Peyer's patch (tissue), 4 donors: ENCODE measurements at places on chromosomes 5 and 9. TPM values are rescaled to one million over a fixed set of nuclear protein-coding genes. Genes with fewer than 3 reads are reported as not detected.

Gene ADAMTS2
- total RNA-seq = 8.3 TPM

Gene GOLGA1
- total RNA-seq = 27.0 TPM

Gene STPG3
- not detected for total RNA-seq

Gene WDR38
- not detected for total RNA-seq

Gene PRR16
- 2.9 TPM for total RNA-seq

Gene IFNA2
- total RNA-seq = not detected

Gene ANKRD33B
- total RNA-seq = 0.70 TPM

Gene PCDHB9
- 0.18 TPM for total RNA-seq

Gene PCDHGA8
- 0.85 TPM for total RNA-seq

Gene RAB3C
- total RNA-seq = not detected

Gene MAP1B
- total RNA-seq = 30.5 TPM

Gene CPLANE1
- total RNA-seq = 25.3 TPM

Gene DHFR
- total RNA-seq = 22.3 TPM

Gene SNX30
- total RNA-seq = 26.5 TPM

Gene CDO1
- 10.7 TPM for total RNA-seq

Gene OTP
- not detected for total RNA-seq

Gene IFNA10
- total RNA-seq = not detected

Gene CDX1
- 349 TPM for total RNA-seq

Gene GDNF
- 1.5 TPM for total RNA-seq

Gene CCDC192
- total RNA-seq = not detected

Gene NUP155
- 31.4 TPM for total RNA-seq

Gene KIF12
- total RNA-seq = 52.9 TPM

Gene ADAMTS12
- 1.3 TPM for total RNA-seq

Gene SPOCK1
- not detected for total RNA-seq

Gene PCDHA12
- 1.1 TPM for total RNA-seq

Gene SLC22A4
- total RNA-seq = 37.3 TPM

Gene GFI1B
- 2.4 TPM for total RNA-seq

Gene SPATA31C1
- total RNA-seq = not detected

Gene CYLC2
- not detected for total RNA-seq

Gene SPINK6
- total RNA-seq = not detected

Gene TAF11L5
- not detected for total RNA-seq
